ENCODE measurements at places on chromosomes 12 and 14. TPM values are rescaled to one million over a fixed set of nuclear protein-coding genes. Genes with fewer than 3 reads are reported as not detected.

NTS gene
- total RNA-seq = not detected

SOX5 gene
- total RNA-seq = 0.15 TPM

ADAMTS20 gene
- not detected for total RNA-seq

SLC5A8 gene
- total RNA-seq = not detected

CCDC198 gene
- total RNA-seq = not detected

CCDC175 gene
- total RNA-seq = not detected

TROAP gene
- 0.12 TPM for total RNA-seq

OR10G3 gene
- total RNA-seq = not detected

C12orf54 gene
- total RNA-seq = not detected

CCDC38 gene
- total RNA-seq = not detected

CABP1 gene
- total RNA-seq = 0.82 TPM

DHRS4L2 gene
- total RNA-seq = 8.5 TPM

KLHDC1 gene
- total RNA-seq = 2.9 TPM

FOXN3 gene
- total RNA-seq = 15.7 TPM

ACSM4 gene
- total RNA-seq = not detected

HOXC13 gene
- total RNA-seq = not detected

MYG1 gene
- total RNA-seq = 49.9 TPM

All from smooth muscle cell of the coronary artery (primary cell).